Left renal cortex interstitium (tissue), 4 donors: ENCODE measurements at places on chromosomes 2 and 18. TPM values are rescaled to one million over a fixed set of nuclear protein-coding genes. Genes with fewer than 3 reads are reported as not detected.

DNA sequence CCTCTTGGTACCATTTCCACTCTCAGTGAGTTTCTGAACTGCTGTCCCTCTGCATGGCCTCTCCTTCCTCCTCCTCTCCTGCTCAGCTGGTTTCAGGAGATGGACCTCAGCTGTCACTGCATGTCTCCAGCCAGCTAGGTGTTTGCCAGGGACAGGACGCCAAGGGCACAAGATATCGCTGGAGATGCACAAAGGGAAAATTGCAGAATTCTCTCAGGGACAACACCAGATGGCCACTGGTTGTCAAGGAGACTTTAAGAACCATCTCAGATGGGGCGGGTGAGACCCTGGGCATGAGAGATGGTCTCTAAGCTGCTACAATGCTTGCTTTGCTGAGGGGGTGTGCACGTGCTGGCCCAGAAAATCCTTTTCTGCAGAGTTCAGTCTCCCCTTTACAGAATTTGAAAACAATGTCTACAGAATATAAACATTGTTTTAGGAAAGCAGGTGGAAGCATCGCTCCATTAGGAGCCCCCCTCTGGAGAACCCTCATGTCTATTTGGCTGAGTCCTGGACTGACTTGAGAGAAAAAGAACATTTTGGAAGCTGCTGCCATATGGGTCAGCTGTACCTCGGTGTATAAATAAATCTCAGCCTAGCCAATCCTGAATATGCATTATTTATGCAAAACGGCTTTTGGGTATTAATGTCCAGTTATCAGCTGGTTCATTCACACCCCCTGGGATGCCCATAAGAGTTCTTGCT lies 57.8 kb upstream of the SPP2 start:
- DNase-seq = no peak

Gene CCDC148
- 9.3 TPM for polyA plus RNA-seq

- DNase-seq = no peak
These were observed 93.8 kb downstream of the ARL4C start for GRCh38 chr2:234403074-234403473.

DNA sequence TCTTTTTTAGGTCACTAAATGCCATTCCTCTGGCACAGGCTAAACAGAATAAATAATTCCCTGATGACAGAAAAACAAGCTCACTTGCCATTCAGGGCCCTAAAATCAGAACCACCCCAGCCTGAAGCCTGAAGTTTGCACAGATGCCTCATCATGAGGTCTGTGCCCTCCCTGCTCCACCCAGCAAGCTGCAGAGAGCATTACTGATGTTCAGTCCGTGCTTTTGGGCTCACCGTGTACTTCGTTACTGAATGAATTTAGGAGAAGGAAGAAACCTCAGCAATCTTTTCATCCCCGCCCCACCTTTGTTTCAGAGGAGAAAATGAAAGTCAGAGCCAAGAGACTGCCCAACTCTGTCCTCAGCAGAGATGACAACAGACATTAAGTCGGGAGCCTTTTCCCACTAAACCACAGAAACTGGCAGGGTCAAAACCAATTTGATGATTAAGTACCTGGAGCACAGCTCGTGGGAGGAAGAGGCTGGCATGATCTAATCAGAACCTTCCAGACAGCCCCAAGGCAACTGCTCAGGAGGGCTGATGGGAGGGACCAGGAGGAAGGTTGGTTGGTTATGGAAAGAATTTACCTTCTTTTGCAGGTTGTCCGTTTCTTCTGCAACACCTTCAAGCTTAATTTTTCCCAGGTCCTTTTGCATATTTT lies 122.7 kb downstream of the LAMA1 start:
- DNase-seq = no peak

Gene COL4A4
- polyA plus RNA-seq = 48.3 TPM

GRCh38 chr18:74493689-74494088 lies 2.5 kb upstream of the CNDP2 start:
- DNase-seq = no peak

DNA sequence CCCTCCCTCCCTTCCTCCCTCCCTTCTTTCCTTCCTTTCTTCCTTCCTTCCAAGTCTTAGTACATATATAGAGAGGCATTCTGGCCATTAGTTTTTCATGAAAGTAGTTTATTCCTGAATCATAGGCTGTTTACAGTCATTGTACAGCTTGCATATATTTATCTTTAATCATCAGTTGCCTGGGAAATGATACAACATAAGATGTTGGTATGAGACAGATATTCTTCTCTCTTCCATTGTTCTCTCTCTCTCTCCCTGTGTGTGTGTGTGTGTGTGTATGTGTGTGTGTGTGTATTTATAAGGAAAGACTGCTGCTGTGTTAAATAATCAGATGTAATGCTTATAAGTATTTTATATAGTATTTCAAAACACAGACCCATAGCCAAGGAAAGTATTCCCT lies 289.8 kb upstream of the UBE2E3 start:
- no peak for DNase-seq

Gene MSH6
- 92.0 TPM for polyA plus RNA-seq

GRCh38 chr2:145277922-145278321 lies 758.0 kb upstream of the ZEB2 start:
- no peak for DNase-seq

DNA sequence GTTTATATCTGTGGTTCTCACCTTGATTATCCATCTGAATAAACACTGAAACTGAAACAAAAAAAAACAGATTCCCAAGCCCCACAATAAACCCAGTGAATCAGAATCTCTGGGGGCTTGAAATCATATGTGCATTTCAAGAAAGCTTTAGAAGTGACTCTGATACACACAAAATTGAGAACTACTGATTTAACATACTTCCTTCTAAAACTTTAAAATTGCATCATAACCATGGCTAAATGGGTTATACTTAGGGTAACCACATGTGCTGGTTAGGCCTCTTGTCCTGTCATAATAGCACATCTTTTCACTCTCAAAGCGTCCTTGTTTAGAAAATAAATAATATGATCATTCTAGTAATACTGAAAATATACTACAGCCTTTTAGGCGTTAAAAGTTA lies 100.9 kb downstream of the ATAD2B start:
- DNase-seq = no peak

Gene OSR1
- polyA plus RNA-seq = 4.5 TPM

Gene PLA2R1
- polyA plus RNA-seq = 90.3 TPM

DNA sequence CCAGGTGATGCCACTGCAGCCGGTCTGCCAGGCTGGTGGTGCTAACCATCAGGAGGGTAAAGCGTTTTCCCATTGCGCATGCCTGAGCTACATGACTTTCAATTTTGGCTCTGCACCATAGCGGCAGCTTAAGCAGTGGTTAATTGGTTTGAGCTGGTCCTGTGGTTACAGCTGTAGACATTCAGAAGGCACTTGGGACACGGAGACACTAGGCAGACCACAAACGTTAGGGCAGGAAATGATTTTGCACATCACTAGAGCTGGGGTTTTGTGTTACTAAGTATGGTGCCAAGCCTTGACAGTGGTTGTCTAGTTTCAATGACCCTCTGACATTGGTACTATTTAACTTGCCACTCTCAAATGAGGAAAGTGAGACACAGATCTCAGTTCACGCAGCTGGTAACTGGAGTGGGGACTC lies 28.9 kb upstream of the CNOT11 start:
- DNase-seq = no peak

Gene TUBA4B
- polyA plus RNA-seq = 0.82 TPM

Gene INHA
- polyA plus RNA-seq = 2.4 TPM

Gene FIGN
- polyA plus RNA-seq = 15.8 TPM

GRCh38 chr2:208872591-208872990 lies 466.0 kb downstream of the PTH2R start:
- DNase-seq = no peak

Gene ACADL
- polyA plus RNA-seq = 20.3 TPM

DNA sequence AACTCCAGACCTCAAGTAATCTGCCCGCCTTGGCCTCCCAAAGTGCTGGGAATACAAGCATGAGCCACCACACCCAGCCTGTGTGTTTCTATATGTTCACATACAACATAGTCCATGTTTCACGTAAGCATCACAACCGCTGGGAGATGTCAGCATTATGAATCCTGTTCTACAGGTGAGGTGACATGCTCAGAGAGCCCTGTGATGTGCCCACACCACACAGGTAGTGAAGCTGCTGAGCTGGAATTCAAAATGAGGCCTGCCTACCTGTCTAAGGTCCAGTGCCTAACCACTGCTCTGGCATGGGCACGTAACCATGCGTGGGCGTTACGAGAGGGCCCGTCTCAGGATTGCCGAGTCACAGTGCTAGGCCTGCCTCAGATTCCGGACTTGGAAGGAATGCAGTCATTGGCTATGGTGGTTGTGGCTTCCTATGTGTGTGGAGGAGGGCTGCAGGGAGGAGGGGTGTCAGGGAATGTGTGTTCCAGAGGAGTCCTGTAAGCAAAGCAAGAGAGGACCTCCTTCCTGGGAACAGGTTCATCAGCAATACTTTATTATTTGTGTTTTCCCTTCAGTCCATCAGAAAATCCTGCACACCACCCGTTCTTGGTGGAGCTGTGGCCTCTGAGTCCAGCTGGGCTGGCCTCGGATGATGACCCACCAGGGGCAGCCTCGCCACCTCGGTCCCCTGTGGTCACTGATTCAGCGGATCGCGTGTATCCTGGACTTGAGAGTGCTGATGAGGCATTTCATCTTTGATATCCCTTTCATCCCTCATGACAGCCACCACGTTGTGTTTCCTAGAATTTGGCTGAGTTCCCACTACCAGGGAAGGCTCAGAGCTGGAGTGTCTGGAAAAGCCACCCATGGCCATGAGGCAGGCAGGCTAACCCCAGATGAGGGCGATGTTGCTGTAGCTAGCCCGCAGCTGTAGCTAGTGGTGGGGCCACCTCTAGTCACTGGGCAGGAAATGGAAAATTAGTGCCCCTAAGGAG lies 31.1 kb downstream of the HK2 start:
- DNase-seq = no peak

- DNase-seq = no peak
These were observed 46.3 kb downstream of the QPCT start for GRCh38 chr2:37390777-37391176.

- DNase-seq = no peak
These were observed 360.2 kb downstream of the FSIP2 start for GRCh38 chr2:186098821-186099220.

Gene CMPK2
- polyA plus RNA-seq = 5.0 TPM

GRCh38 chr2:121409388-121409787 lies 121.3 kb upstream of the RNU4ATAC start:
- DNase-seq = no peak

GRCh38 chr2:225457482-225457881 lies 58.0 kb downstream of the NYAP2 start:
- DNase-seq = no peak

Gene MARCHF4
- polyA plus RNA-seq = 0.22 TPM

DNA sequence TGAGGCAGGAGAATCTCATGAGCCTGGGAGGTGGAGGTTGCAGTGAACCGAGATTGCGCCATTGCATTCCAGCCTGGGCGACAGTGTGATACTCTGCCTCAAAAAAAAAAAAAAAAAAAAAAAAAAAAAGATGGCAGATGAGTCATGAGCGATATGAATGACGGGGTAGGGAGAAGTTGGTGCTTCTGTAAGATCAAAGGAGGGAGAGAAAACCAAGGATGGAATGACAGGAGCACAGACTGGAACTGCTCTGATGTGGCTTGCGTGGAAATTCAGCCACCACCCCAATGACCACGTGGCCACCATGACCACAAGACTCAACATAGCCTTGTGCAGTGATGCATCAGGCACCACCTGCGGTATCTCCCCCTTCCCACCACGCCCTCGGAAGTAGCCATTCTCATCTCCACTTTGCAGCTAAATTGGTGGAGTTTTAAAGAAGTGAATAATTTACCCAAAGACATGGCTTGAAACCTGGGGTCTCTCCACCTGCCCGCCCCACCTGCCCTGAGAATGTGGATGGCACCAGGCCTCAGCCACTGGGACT lies 96.0 kb downstream of the ACKR3 start:
- no peak for DNase-seq

- DNase-seq = no peak
These were observed 53.4 kb downstream of the PKP4 start for GRCh38 chr2:158509928-158510797.

GRCh38 chr2:182933629-182934028 lies 67.2 kb upstream of the FRZB start:
- no peak for DNase-seq

Gene SIX2
- 36.0 TPM for polyA plus RNA-seq

DNA sequence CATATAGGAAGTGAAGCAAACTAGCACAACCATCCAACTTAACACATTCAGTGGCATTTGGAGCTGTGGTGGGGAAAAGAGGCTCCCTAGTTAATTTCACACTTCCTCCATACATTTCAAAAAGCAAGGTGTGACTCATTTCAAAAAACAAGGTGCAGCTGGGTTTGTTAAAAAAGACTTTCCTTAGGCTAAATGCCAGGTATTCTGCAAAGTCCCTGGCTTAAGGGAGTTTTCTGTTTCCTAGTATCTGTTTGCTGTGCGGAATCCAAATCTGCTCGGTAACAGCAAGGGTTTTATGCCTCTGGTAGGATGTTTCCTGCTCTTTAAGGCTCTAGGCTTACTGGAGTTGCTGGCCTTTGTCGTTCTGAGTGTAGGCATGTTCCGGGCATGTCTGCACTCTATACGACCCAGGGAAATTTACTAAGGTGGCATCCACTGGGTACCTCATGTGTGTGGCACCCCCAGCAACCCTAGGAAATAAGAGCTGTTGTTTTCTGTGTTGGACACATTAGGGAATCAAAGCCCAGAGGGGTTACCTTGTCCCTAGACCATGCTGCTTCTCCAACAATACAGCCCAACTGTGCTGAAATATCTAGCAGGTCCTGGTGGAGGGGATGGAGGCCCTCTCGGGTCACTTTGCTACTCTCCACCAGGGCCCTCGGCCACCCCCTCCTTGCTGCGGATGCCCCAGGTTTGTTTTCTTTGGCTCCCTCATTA lies 634 bp upstream of the MSGN1 start:
- DNase-seq = no peak

- DNase-seq = no peak
These were observed 90.5 kb upstream of the MSH2 start for GRCh38 chr2:47312491-47312850.

Gene TMEM178A
- 95.4 TPM for polyA plus RNA-seq

DNA sequence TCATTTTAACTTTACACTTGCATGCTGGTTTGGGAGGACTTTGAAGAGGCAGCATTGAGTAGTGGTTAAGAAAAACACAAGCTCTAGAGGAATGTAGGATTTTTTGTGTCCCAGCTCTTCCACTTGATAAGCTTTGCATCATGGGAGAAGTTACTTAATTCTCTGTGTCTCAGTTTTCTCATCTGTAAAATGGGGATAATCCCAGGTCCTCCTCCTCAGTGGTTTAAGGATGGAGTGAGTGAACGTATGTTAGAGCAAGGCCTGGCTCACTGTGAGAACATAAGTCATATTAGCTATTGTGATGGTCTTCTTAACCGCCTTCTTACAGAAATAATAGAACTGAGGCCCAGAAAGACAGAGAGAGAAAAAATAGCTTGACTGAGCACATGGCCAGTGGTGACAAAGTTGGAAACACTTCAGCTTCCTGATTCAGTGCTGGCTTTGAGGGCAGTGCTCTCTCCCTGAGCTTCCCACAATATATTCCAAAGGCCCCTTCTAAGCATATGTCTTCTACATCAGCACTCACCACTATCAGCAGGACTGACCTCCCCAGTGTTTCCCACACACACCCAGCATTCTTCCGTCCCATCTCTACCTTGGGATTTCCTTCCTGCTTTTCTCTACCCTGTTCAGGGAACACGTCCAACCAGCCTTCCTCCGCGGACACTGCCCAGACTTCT lies 214.9 kb upstream of the TNP1 start:
- no peak for DNase-seq

Gene SMAD4
- 149 TPM for polyA plus RNA-seq

Gene RASGRP3
- polyA plus RNA-seq = 12.9 TPM

- no peak for DNase-seq
These were observed 17.1 kb upstream of the ZNF532 start for GRCh38 chr18:58847383-58848071.
